ENCODE measurements at places on chromosomes 11 and 22.
A peak's percentile ranks its signal among the peaks of the same experiment; 100 is the strongest.

DNA sequence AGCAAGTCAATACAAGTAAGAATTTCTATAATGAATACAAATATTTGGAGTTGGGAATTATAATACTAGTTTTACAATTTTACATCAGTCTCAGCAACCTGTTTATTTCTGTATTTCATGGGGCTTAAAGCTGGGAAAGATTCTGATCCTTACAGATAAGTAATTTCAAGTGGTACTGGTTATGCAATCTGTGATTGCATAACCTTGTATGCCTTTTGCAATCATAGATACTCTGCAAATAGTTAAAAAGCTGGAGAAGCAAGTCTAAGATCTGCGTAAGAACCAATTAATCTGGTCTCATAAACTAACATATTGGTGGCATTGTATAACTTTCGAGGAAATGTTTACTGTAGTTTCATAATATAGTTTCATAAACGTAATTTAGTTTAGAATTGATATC lies 198.3 kb upstream of the PGR start:
- no peak for DNase-seq

DNA sequence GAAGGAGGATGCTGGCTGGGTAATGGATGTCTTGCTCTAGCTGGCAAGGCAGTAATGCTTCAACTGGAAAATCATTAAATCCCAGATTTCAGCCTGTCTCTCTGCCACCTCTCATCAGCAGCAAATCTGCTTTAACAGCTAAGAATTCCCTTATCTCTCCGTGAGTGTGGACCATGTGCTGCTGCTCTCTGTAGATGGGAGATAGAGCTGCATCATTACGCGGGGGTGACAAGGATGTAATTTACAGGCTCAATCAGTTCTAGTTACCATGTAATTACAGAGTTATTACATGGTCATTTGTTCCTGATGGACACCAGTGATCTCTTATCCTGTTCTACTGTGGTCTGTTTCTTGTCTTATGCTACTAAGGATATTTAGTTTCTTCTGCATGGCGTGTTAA lies 665.4 kb downstream of the NTM start:
- DNase-seq, result no peak

DNA sequence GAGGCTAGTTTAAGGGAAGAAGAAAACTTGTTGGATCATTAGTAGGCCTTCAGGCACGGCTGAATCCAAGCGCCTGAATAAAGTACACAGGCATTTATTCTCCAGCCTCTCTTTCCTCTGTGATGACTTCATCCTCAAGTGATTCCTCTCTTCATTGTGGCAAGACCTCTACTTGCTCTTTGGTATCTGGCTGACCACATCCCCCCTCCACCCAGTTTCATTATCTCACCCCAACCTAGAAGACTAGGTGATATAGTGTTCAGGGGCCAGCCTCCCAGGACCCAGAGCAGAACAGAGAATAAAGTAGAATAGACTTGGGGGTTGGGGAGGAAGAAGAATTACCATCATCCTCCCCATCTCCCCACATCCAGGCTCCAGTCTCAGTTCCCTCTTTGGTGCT lies 189.3 kb downstream of the MIAT start:
- no peak for DNase-seq

DNA sequence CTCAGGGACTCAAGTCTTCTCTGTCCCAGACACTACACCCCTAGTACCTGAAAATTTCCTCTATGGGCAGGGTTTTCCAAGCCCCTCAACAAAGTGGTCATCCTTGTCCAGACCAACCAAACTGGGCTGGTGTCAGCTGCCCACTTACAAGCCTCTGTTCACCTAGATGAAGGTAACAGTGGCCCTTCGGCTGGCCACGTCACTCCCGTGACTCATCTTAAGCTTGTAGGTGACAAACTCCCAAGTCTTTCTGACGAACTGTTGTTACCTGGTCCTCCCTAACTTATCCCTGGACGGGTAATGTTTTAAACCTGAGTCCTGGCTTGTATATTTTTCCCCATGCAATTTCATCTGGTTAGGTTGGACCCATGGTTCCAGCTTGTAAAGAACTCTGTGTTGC lies 4.7 kb downstream of the CXCR5 start:
- no peak for DNase-seq

- no peak for DNase-seq
These were observed 74.9 kb downstream of the DSCAML1 start for GRCh38 chr11:117722082-117722481.

DNA sequence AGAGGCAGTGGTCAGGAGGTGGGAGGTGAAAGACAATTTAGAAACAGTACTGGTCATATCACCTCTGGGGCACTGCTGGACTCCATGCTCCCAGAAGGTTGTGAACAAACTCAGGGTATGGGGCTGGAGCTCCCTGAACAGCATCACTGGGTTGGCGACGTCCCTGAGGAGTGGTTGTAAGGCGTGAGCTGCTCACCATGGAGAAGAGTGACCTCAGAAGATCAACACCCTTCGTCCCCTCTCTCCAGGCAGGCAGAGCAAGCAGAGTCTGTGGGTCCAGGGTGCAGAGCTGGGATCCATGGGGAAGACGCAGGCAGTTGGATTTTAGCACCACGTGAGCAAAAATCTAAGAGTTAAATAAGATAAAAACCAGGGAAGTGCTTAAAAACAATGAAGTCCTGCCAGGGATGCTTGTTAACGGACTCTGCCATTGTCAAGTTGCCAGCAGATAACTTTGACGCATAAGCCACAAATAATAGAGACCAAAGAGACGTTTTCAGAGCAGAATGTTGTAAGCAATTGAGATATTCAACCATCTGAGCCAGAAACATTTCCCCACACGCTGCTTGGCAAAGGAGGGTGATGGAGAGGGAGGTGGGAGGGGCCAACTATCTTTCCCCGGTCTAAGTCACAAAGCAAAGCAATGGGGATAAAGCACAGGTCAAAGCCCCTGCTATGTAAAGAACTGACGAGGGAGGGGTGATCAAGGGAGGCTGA lies 13.6 kb downstream of the PNPLA5 start:
- DNase-seq, result no peak

DNA sequence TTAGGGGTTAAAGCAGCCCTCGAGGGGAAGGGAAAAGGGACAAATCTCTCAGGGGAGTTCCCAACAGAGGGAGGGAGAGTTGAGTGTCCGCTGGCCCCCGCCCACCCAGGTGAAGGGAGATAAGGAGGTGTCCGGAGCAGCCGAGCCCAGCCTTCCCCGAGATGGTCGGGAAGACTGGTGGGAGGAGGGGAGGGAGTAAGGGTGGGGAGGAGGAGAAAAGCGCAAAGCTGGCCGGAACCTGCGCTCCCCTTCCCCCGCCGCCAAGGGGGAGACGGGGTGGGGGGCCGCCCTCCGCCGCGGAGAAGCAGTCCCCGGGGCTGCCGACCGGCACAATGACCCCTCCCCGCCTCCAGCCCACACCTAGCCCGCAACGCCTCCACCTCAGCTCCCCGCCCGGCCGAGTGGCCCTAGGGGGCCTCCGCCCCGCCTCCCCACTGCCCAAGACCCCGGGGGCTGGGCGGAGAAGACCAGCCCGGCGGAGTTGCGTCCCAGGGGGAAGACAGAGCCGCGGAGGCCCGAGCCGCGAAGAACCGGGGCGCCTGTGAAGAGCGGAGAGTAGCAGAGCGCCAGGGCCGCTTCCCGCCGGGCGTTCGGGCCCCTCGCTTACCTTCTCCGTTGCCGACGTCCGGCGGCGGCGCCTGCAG lies 479 bp downstream of the RSF1 start:
- peak; percentile 39 for DNase-seq

DNA sequence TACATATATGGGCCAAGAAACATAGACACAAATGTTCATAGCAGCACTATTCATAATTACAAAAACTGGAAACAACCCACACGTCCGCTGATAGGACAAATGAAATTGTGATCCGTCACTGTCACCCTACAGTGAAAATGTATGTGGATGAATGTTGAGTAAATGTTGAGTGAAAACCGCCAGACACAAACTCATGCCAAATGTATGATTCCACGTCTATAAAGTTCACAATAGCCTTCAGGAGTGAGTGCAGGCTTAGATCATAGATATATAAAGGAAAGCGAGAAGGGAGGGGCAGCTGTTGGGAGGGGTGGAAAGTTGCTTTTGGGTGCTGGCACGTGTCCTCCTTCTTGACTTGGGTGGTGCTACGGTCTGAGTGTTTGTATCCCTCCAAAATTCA lies 33.6 kb downstream of the DBX1 start:
- no peak for DNase-seq

- peak; percentile 57 for DNase-seq
These were observed 30.1 kb downstream of the NAV2 start for GRCh38 chr11:19742588-19743292.

DNA sequence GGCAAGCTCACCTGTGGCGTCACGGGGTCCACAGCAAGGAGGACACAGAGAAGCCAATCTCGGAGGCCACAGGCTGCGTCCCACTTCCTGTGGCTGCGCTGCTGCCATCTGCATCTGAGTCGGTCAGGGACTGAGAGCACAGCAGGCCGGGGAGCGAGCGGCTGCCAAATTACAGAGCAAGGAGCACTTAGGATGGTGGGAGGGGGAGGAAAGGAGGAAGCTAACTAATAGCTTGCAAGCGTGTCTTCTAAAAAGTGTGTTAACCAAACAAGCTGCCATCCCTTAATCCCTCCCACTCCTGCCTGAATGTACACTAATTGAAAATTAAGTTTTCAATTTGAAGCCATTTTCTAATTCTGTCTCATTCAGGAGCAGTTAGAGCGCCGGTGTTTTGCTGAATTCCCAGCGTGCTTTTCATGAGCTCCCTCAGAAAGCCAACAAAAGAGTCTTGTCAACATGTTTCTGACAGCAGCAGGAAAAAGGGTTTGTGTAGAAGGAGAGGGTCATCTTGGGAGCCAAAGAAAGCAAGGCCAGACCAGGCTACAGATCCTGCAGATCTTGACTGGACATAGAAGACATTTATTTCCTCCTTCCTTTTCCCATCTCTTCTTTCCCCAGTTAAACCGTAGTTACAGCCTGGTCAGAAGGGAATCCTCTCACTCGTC lies 42.4 kb upstream of the API5 start:
- DNase-seq, result no peak

DNA sequence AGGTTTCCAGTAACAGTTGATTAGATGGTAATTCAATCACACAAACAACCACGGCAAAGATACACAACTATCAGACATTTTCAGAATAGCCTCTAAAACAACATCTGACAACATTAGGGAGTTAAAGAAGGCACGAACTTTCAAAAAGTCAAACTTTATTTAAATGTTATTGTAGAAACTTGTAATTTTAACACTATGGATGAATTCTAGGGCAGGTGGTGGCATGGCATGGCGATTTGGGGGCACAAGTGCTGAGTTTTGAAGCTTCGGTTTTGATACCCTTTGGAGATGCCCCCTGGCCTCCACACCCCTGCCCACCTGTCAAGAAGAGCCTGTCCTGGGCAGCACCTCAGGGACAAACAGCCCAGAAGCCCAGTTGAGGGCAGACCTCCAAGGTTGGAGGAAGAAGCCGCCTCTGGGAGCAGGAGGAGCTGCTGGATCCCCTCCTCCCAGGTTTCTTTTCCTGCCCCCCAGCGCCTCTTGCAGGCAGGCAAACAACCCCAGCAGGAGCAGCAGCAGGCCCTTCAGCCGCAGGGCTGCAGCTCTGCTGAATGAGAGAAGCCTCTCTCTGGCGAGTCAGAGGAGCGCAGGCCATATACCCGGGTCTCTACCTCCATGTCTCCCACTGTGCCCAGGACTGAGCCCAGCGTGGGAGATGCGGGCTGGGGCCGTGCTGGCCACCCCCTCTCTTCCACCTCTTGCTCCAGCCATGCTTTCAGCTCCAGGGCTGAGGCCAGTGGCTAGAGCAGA lies 102.1 kb upstream of the IGLL5 start:
- DNase-seq, result no peak

GRCh38 chr22:22870577-22871404 lies 16.8 kb upstream of the IGLL5 start:
- no peak for DNase-seq

DNA sequence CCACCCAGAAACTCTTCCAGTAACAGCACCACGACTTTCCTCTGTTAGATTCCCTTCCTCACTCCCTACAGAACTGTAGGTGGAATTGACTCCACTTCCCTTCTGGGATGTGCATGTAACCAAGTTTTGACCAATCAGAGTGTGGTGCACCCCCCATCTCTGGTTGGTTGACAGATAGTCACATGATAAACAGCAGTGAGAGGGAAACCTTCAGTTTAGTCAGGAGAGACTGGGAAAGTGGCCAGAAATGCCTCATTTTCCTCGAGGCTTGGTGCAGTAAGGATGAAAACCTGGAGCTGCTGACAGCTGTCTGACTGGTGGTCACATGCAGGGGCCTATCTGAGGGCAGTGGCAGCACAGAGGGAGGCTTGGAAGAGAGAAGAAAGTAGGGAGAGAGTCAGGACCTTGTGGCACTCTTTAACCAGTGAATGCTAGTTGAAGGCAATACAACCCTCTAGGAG lies 67.3 kb upstream of the GRK3 start:
- no peak for DNase-seq

DNA sequence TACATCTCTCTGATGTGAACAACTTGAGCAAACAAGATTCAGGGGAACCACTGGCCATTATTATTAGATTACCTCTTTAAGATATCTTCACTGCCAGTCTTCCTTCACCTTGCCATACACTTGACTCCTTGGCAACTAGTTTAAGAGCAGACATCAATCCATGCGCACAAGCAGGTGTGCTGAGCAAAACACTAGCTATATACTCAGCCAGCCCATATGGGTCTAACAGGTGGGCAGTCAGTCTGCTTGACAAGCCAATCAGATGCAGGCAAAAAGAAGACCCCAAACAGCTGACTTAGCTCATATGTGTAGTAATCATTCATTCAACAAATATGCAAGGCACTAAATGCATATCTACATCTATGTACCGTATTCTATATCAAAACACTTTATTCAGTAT lies 101.2 kb downstream of the SIK3 start:
- DNase-seq, result no peak

DNA sequence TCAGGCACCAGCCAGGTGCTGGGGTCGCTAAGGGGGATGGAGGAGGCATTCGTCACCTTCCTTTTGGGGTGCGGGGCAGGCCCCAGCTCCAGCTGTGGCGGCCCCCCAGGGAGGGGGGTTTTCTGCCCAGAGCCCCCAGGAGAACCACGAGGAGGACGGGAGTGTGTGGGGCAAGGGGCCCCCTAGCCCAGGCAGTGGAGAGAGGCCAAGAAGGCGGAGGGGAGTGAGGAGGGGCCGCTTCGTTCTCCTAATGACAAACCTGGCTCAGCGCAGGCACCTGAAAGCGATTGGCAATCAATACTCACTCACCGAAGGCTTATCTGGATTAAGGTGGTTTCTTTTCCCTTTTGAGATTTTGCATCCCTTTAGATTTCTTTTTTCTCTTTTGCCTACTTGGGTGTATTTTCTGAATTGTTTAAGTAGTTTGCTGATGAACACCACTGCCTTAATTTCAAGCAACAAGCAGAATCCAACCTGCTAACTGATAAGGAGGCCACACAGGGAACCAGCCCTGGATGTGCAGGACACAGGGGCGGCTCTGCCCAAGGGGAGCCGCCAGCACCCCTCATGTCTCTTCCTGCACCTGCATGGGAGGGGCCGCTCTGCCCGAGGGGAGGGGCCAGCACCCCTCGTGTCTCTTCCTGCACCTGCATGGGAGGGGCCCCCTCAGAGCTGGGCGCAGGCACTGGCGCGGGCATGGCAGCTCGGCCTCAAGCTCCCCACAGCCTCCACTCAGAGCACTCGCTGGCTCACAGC lies 122.3 kb downstream of the BRD1 start:
- no peak for DNase-seq

- no peak for DNase-seq
These were observed 14.1 kb upstream of the PGM2L1 start for GRCh38 chr11:74412321-74412720.

Data from NCI-H526 treated with DMSO at 0.1 percent for 48 hours (cell line).